Stimulated activated CD4-positive, alpha-beta T cell treated with anti-CD3 and anti-CD28 coated beads, Interleukin-2, amount 100 ng/mL, for 48 hours (primary cell): ENCODE measurements at places on chromosomes 3 and 15.

GRCh38 chr3:168048414-168049330 lies 47.1 kb downstream of the GOLIM4 start:
- DNase-seq = no peak

DNA sequence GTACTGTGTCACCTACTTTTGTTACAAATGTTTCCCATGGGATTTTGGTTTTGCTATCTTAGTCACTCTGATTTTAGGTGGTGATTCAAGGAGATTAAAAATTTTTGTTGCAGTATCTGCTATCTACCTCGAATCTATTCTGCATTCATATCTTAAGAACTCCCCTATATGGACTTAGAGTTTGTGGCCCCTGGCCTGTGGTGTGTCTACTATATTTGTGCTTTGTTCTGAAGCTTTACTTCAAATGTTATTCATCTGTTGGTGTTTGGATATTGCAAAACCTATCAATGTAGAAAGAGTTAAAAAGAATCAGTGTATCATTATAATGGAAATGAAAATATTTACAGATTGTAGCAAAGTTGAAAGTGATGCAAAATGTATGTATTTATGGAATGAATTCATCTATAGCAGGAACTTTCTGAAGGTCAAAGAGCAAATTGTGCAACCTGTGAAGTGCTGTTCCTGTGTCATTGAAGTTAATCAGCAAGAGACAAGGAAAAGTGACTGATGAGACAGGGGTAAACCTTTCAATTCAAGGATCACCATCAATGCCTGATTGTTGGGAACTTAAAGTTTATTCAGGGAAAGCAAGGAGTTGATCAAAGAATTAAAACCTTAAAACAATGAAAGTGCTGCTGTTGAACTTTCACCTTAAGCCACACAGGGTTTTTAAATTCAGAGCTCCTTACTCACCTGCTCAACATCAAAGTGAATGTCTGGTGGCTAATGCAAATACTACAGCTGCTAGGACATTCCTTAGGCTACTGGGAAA lies 71.0 kb downstream of the SLMAP start:
- DNase-seq = no peak

DNA sequence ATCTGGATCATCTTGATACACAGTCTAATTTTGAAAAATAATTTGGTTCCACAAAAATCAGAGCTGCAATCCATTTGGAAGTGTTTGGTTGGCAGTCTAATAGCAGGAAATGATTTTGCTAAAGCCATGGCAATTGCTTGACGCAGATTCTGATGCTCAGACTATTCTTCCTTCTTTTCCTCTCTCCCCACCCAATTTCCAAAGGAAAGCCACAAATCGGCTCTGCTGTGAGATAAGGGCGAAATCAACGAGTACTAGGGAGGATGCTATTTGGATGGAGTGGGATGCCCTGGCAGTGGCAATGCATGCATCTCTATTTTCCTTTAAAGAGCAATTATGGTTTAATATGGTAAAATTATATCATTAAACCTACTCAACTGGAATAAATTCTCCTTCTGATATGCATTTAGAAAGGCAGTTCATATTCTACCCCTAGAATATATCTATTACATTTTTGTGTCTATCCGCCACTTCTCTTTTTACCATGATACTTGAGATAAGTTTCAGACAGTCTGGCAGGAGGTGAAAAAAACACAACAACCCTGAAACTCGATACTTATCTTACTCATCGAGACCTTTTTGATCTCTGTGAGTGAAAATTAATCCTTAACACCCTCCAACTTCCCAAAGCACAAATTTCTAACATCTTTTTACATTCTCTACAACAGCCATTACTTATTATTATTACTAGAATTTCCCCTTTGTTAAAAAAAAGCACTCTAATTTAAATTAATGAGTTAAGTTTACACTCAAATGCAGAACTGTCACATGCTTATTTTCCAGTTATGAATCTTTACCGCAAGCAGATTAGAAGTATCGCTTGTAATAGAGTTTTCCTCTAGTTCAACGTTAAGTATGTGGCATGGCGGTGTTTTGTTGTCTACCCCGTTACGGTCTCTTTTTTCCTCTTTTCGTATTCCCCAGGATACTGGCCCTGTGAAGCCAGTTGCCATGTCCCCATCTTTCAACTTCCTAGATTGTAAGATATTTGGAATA lies 433.3 kb downstream of the FOXP1 start:
- DNase-seq = no peak

DNA sequence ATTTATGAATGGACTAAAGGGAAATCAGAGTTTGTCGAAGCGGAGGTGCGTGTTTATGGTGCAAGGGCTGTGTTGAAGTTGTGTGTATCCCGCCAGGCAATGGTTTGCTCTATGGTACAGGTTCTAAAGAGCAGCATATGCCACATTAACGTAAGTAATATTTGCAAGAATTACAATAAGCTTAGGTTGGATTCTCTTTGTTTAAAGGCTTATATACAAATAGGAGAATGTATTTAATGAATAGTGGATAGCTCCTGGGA lies 800 bp downstream of the EPHA3 start:
- no peak for DNase-seq

DNA sequence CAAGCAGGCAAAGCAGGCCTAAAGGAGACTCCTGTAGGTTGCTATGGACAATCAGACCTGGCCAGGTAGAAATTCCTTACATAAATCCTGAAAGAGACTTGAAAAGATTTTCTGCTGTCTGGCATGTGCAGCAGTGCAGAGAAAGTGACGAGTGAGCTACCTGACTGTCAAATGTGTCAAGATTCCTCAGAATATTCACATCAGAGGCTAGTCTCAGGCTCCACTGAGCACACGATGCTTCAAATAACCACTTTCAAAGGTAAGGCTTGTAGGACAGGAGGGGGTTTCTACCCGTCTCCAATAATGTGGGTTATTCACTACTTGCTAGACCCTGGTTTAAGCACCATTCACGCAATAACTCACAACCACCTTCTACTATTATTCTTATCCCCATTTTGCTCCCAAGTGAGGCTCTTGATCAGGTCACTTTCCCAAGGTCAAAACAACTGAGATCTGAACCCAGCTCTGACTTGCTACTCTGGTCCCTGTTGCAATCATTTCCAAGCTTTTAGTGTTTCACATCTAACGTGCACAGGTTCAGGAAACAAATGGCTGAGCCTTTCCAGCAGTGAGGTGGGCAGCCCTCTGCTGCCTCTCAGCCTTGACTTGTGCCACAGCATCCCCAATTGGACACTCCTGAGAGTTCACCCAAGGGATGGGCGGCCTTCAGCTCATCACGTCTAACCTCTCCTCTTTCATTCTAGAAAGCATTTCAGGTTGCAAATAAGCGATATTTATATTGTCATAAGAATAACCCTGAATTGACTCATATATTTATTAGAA lies 329.9 kb upstream of the WNT5A start:
- no peak for DNase-seq

GRCh38 chr3:81279481-81280379 lies 481.7 kb downstream of the GBE1 start:
- no peak for DNase-seq

- DNase-seq = no peak
These were observed 17.4 kb upstream of the EIF3J start for GRCh38 chr15:44519537-44519936.

DNA sequence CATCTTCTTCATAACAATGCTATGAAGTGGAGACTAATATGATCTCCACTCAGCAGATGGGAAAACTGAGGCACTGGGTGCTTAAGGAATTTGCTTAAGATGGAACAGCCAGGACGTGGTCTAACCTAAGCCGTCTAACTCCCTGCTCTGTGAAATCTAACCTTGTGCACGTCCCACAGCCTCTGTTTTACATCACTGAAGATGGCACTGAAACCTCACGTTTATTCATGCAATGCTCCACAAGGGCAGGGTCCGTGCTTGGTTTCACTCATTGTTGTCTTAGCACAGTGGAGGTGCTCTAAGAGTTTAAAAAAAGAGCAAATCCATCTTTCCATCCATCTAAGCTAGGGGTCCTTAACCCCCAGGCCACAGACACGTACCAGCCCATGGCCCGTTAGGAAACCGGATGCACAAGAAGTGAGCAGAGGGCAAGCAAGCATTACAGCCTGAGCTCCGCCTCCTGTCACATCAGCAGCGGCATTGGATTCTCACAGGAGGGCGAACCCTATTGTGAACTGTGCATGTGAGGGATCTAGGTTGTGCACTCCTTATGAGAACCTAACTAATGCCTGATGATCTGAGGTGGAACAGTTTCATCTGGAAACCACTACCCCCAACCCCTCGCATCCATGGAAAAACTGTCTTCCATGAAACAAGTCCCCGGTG lies 118.0 kb downstream of the FOXP1 start:
- DNase-seq = no peak

DNA sequence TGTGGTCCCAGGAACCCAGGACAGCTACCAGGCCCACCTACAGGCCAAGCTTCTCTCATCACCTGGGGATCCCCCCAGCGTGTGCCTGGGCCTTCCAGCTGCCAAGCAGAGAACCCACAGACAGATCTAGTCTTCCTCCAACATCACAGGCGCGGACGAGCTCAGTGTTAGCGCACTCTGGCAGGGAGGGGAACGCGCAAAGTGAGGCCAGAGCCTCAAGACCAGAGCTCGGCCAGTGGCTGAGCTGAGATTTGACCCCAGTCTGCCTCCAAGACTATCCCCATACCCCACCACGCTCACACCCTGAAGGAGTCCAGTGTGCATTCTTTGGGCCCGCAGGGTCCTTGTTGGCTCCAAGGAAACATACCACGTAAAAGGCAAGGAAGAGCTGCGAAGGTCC lies 5.1 kb downstream of the MFGE8 start:
- DNase-seq = no peak
